Epithelial cell of prostate (primary cell): ENCODE measurements at places on chromosomes 4 and X.

DNA sequence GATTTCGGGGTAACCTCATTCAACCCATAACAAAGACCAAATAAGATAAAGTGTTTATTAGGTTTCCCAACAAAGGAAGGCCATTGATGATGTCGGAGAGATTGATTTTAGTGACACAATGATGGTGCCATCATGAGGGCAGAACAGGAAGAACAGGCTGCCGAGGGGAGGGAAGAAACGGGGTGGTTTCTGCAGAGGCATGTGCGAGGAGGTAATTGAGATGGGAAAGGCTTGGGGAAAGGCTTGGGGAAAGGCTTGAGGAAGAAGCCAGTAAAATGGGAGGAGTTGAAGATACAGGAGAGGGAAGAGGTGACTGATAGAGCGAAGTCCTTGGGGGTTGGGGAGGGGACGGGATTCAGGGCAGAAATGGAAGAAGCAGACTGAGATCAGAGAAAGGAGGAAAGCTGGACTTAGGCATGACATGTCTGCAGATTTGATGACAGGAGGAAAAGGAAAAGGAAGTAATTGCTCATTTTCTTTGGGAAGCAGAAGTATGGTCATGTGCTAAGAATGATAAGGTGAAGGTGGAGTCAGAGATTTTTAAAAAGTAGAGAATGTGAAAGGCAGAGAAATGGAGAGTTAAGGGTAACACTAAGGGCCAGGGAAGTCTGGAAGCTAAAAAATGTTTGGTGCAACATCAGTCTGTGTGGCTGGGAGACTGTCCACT is 6.0 kb downstream of the HPSE start:
- DNase-seq: no peak

DNA sequence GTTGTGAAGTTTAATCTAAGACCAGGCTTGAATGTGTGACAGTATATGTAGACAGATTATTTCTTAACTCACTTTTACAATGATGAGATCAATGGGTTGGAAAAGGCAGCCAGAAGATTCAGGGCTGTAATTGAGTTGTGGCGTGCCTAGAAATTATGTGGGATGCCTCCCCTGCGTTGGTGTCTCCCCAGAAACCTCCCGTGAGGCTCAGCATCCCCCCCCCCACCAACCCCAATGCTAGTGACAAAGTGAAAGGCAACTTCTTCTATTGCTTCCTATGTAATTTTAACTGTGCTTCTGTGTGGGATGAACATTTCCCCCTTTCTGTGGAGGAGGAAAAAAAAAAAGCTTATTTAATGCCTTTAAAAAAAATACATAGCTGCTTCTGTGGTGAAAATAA is 297.9 kb downstream of the ARHGAP10 start:
- DNase-seq: no peak

DNA sequence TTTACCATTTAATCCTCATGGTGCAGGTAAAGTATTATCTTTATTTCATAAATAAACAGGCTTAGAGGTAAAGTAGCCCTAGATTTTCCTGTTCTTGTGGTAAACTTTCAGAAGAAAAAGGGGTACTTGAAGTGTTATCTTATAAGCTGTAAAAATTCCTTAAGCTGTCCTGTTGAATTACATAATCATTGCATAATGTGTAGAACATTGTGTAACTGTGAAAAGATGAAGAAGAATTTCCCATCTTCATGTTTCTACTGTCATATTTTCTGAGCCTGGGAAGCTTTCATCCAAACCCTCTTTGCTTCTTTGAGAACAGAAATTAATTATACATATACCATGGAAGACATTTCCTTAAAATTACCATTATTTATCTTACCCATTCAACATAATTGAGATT is 90.5 kb downstream of the ELOVL6 start:
- no peak for DNase-seq

DNA sequence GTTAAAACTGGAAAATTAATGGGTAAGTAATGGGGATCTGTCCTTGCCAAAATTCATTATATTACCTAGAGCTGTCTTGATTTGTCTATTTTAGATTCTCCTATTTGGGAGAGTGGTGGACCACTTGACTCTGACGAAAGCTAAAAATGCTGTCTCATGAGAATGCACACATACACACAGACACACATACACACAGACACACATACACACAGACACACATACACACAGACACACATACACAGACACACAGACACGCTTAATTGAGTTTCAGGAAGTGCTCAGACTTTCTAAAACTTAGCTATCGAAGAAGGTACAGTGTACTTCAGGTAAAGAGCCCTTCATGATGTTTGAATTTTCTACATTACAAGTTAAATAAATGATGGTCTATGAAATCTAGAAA is 279.5 kb downstream of the ANKRD50 start:
- no peak for DNase-seq

GRCh38 chrX:131046596-131046995 is 11.6 kb upstream of the ARHGAP36 start:
- no peak for DNase-seq

DNA sequence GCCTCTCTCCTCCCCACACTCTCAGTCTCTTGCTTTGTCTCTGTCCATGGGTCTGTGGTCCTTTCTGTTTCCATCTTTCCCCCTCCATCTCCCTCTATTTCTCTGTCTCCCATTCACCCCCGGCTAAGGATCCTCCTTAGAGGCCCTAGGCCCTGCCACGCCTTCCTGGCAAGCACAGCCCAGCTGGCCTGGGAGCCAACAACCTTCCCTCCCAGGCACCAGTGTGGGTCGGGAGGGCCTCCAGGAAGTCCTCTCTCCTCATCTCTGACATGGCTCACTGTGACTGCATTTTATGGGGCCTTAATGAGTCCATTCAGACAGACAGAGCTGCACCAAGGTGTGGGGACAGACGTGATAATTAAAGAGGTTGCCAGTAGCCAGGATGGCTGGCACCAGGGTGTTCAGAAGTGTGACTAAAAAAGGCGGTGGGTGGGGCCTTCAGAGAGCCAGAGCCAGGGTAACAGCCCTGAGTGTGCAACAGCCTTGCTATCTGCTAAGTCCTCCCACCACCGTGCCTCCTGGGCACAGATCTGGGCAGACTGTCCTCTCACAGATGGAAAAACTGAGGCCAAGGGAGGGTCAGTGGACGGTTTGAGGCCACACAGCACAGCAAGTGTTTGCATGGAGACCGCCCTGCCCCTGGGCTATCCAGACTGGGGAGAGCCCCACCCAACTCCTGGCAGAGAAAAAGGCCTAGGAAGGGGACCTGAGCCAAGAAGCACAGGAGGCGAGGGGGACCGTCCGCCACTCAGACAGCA is 31.5 kb downstream of the BLOC1S4 start:
- no peak for DNase-seq

DNA sequence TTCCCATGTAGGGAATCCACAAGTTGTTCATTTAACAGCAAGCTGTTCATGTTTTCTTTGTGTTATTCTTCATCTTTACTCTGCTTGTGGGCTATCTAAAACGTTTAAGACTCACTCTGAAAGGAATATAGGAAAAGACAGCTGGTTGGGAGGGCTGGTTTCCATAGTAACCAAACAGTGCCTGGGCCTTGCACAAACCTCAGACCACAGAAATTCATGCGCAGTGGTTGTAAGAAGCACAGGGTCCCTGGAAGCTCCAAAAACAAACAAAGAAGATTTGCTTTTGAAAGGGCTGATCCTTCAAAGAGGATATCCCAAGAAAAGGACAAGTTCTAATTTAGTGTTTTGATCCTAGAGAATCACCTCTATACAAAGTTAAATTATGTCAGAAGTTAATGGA is 7.8 kb downstream of the SERTM2 start:
- DNase-seq: no peak

DNA sequence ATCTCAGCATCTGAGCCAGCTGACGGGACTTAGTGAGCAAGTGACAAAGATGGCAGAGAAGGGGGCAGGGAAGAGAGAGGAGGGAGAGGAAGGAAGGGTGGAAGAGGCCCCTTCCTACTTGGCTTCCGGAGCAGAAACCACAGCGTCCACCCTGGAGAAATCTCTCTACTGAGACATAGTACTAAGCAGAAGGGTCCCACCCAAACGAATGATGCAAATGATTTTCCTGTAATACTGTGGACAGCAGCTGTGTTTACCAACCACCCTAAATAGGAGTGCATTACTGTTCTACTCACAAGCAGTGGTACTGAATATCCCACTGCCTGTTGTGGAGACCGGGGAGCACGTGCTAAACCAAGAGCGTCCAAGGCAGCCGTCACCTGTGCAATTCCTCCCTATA is 29.4 kb downstream of the DTHD1 start:
- DNase-seq: no peak

- no peak for DNase-seq
These were observed at the start of gene DLG3 for GRCh38 chrX:70444326-70444945. Gene DLG3, plus strand, starts transcription at chrX:70444835. Its CDS starts 367 bp downstream, at chrX:70445202.

- no peak for DNase-seq
These were observed 80.2 kb downstream of the ADGRA3 start for GRCh38 chr4:22435652-22436051.

- no peak for DNase-seq
These were observed 17.0 kb upstream of the NELFA start for GRCh38 chr4:2025817-2026216.

DNA sequence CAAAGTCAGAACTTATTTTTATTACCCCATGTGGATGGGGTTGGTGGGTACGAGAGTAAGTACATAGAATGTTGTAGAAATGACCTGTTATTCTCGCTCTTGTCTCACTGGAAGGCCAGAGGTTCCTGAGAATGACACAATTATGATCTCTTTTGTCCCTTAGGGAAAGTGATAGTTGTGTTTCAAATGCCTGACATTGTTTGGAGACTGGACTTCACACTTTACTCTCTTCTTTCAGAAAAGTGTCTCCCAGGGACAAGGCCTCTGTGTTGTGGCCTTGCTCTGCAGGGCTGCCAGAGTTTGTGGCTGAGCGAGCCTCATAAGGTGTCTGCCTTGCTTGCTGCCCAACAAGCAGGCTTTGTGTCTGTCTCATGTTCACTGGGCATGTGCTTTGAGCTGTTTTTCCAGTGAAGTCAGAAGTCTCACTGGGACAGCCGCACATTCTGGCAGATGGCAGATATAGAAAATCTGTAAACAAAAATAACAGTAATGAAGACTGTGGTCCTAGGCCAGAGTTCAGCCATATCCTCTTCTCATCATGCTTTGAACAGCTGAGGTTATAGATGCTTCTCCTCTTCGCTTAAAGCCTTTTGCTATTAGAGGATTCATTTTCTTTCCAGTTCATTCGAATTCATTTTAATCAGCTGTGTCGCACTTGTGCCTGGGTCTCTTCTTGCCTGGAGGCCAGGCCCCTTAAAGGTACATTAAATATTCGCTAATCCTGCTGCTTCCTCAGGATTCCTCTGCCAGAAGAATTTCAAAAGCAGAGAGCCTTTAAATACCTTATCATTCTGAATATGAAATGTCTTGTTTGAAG is 14.4 kb downstream of the PPEF1 start:
- DNase-seq: no peak

GRCh38 chr4:5942947-5943346 is 50.1 kb upstream of the CRMP1 start:
- no peak for DNase-seq

DNA sequence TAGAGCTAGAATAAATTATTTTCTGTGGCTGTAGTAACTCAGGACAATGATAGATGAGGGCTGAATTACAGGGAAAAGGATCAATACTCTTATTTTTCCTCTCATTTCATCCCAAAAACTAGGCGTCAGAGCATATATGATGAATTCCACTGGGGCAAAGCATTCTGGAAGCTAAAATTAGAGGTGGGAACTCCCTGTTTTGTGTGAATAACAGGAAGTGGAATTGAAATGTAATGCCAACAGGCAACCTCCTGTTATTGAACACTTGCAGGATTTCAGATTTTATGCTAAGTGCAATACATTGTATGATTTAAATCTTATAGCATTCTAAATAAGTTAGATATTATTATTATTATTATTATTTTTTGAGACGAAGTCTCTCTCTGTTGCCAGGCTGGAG is 20.9 kb downstream of the HSD17B11 start:
- no peak for DNase-seq

DNA sequence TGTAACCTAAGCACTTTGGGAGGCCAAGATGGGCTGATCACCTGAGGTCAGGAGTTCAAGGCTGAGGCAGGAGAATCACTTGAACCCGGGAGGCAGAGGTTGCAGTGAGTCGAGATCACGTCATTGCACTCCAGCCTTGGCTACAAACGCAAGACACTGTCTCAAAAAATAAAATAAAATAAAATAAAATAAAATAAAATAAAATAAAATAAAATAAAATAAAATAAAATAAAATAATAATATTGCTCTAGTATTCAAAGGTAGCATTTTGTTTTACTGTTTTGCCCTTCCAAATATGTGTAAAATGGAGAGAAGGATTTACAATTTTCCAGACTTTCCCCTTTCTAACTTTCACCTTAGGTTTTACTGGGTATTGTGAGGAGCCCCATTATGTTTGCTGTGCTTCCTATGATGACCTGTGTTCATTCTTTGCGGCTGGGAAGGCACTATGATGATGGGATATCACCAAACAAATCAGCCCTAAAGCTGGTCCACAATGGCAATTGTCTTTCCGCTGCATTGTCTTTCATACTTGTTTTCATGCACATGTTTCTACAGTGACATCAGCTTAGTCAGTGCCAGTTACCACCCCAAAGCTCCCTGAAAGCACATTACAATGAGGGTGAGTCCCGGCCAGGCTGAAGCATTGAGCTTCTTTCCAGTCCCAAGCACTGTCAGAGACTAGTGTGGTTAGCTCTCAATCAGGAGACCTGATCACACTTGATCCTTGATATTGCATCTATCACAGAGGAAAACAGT is 50.8 kb downstream of the DTHD1 start:
- DNase-seq: no peak

DNA sequence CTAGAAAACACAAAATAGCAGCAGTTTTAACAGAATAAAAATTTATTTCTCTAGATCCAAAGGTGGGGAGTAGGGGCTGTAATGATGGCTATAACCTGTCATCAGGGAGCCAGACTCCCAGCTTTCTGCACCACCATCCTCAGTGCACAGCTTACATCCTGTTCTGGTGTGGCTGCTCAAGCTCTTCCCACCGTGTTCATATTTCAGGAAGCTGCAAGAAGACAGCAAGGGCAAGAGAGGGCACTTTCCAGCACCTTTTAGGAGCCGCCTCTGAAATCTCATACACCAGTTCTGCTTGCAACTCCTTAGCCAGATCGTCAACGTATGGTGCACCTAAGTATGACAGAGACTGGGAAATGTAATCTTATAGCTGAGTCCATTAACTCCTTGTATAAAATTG is 253.7 kb downstream of the CENPC start:
- DNase-seq: no peak

GRCh38 chr4:100722133-100722532 is 204.3 kb upstream of the EMCN start:
- no peak for DNase-seq

DNA sequence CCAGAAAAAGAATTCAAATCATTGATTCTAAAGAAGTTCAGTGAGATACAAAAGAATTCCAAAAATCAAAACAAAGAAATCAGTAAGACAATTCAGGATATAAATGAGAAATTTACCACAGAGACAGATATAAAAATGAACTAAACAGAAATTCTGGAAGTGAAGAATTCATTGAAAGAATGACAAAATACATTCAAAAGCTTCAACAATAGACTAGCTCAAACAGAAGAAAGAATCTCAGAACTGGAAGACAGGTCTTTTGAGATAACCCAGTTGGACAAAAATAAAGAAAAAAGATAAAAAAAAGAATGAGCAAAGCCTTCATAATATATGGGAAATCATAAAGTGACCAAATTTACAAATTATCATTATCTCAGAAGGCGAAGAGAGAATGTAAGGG is 41.7 kb downstream of the CD99L2 start:
- no peak for DNase-seq

- no peak for DNase-seq
These were observed 20.2 kb downstream of the ITGB1BP2 start for GRCh38 chrX:71321731-71322130.
